ENCODE measurements at places on chromosomes 3 and 15.

DNA sequence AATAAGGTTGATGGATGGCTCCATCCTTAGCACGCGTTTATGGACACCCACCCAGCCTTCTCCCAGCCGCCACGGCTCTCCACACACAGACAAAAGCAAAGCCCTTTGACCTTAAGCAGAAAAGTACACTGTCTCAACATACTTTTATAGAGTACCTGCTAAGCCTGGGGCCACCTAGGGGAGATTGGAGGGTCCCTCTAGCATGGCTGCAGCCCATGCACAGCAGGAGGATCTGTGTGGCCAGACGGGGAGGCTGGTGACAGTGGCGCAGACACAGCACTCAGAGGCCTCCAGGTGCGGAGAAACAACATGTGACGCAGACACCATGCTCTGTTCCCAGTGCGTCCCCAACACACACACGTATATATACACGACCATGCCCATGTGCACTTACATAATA is 174.9 kb downstream of the XXYLT1 start:
- DNase-seq, result no peak

DNA sequence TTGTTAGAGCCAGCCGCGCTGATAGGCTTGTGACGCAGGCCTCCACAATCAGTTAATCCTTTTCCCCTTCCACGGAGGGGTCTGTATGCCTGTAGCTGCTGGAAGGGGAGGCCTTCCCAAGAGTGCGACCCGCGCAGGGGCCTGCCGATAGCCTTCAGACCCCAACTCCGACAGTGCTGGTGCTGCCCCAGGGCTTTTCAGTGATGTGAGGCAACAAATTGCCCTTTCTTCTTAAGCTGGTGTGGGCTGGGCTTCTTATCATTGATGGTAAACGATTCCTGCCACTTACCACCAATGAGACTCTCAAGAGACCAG is 143.4 kb downstream of the CHSY1 start:
- no peak for DNase-seq

DNA sequence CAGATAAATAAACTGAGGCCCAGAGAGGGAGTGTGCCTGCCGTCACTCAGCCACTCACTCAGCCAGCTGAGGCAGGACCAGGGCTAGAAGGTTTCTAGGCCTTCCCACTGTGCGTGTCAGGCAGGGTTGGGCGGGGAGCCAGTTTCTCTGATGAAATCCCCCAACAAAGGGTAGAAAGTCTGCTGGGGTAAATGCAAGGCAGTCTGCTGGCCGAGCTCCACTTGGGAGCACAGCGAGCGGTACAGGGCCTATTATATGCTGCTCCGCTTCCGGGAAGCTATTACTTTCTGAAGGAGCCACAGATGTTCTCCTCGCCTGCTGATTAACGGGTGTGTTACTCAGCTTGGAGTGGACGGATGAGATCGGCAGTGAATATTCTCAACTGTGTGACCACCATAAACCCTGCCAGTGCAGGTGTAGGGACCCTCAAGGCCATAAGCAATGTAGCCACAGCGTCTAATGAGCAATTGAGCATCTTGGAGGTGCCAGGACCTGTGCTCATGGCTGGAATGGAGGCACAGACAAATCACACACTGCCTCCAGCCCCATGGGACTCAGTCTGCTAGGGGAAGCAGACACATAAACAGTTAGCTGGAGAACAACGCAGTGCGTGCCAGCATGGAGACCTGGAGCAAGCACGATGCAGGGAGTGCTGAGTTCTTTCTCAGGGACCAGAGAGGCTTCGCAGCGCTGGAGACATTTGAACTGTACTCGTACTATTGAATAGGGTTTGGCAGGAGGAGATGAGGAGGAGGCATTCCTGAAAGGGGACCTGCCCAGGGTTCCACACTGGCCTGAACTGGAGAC is 42.1 kb downstream of the CORO2B start:
- no peak for DNase-seq

- no peak for DNase-seq
Observed at GRCh38 chr15:78619022-78619950, 1.5 kb downstream of the CHRNA3 start.

GRCh38 chr15:99165956-99166689 is 61.2 kb downstream of the SYNM start:
- DNase-seq, result no peak

DNA sequence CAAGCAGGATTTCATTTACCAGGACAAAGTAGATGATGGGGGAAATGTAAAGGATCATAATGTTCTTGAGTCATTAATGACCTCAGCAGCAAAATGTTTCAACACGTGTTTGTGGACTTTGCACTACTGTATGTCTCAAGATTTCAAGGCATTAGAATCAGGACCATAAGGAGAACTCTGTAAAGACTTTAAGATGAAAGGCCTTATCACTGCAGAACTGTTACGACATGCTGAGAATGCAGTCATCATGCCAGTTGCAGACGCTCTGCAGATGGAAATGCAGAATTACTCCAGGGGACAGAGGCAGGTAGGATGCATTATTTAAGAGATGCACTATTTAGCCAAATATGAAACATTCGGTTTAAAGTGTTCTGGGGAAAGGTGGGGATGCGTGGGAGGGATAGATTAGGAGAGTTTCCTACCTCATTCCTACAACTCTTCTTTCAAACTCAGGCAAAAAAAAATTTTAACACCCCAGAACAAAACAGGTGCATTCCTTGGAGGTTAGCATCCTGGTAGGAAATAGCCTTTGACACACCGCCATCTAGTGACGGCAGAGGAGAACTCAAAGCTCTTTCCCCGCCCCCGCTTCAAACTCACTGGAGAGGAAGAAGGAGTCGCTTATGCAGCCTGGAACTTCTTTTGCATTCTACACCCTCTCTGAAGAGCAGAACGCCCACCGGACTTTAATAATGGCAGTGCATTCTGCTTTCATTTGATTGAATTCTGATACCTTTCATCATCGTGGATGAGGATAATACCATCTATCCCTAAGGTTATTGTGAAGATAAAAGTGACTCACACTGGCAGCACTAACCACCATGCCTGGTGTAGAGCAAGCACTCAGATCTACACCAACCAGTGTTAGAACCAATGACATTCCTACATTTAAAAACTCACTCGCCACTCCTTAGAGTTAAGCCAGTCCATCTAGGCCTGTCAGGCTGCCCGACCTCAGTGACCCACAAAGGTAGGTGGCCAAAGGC is 43.1 kb upstream of the TOPAZ1 start:
- peak; percentile 46 for DNase-seq

GRCh38 chr3:42900226-42901072 is 5.5 kb upstream of the ZNF662 start:
- DNase-seq, result no peak

DNA sequence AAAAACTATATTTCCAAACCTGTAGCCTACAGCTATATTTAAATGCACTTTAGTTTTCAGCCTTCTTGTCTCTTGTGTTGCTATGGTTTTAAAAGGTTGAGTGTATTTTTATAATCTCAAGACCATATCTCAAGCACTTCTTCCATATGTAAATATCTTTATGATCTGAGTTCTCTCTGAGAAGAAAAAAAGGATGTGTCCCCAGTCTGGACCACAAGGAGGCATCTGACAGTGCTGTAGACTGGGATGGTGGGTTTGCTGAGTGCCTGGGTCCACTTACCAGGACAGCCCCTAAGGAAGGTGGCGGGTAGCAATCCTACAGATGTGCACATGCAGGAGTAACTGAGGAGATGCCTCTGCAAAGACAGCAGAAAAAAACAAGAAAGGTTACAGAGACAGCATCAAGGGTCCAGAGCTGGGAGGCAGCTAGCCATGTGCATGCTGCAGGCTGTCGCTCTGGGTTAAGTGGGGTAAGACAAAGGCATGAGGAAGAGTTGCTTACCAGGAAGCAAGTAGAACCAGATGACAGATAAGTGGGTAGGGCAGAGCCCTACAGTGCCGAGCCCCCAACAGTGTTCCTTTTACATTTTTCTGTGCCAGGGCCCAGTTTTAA is 70.6 kb upstream of the SNRK start:
- DNase-seq, result no peak

GRCh38 chr3:40994611-40995010 is 204.7 kb upstream of the CTNNB1 start:
- DNase-seq, result no peak

DNA sequence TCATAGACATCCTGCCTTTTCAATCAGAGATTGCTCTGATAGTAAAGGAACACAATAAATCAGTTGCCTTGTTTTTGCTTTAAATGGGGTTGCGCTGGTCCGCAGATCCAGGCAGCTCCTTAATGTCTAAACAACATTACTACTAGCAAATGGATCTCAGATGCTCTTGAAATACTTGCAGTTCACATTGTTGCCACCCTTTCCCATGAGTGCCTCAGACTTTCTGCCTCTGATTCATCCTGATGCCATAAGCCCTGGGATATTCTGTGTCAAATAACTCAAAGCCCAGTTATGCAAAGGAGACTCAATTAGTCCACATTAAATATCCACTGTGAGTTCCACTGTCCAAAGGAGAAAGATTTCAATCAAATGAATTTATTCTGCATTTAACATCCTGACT is 196.7 kb downstream of the PLCH1 start:
- peak; percentile 20 for DNase-seq

DNA sequence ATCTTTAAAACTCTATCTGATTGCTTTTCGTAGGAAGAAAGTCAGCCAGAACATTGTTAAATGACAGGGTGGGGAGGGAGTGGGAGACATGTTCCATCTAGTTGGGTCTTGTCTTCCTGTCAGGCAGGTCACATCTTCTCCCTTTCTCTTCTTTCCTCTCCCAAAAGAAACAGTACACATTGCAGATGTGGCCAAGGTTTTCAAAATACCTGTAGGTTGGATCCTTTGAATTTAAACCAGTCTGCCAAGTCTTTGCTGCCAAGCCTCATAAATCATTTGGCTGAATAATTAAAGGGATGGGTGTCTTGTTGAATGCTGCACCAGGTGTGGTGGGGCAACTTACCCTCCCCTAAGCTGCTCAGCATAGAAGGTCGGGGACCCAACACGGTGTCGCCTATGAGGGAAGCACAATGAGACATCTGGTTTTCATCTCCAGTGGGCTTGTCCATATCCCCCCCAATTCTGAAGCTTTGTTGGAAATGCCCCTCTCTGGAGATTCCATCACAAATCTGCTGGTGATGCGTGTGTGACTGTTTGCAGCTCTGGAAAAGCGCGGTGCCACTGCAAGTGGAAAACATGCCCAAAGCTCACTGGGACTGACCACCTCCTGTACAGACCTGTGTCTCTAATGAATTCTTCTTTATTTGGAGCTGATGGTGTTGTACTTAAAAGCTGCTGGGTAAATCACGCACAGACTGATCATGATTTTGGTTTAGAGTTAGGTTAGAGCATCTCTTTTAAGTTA is 112.6 kb downstream of the FILIP1L start:
- no peak for DNase-seq

- DNase-seq, result no peak
Observed at GRCh38 chr3:67946436-67946835, 292.0 kb upstream of the SUCLG2 start.

DNA sequence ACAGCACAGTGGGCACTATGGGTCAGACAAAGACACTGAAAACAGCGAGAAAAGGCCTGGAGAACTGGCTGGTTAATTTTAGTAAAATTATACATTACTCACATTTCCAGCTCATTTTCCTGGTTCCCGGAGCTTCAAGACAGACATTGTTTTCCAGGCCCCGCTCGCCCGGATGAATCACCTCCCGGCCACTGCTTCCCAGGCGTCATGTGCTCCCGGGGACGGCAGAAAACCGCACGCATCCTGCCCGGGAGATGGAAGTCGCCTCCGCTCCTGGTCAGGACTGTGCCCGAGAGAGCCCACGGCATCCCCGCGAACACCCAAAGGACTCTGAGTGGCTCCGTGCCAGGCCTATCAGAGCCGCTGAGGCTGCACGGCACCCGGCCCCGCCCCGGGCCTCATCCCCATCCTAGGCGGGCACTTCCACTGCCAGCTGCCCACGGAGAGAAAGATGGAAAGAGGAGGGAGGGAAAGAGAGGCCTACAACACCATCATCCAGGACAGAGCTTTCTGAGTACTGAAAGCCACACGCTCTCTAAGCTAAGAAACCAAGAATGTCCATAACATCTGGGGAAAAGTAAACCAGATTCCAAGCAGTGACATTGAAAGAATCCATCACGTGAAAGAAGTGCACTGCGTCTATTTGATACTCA is 75.1 kb downstream of the VGLL4 start:
- DNase-seq, result peak; percentile 97

DNA sequence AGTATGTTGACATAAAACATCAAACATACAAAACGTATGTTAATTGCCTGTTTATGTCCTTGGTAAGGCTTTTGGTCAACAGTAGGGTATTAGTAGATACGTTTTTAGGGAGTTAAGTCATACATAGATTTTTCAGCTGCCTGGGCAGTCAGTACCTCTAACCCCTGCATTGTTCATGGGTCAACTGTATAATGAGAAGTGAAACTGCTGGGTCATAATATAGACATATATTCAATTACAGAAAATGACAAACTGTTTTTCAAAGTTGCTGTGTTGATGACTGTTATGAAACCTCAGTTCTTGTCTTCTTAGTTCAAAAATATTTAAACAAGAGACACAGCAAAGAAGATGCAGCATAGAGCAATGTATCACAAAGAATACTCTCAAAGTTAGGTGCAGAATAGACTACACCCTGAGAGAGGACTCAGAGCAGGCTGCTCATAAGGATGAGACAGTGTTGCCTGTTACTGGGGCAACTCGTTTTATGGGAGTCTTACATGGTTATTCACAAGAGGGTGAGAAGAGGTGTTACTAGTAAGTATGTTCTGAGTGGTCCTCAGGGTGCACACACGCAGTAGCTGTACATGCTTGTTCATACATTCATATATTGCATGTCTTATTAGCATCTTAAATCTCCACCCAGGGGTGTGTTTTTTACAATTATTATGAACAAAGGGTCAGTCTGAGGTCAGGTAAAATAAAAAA is 53.1 kb upstream of the ADAMTS17 start:
- no peak for DNase-seq

DNA sequence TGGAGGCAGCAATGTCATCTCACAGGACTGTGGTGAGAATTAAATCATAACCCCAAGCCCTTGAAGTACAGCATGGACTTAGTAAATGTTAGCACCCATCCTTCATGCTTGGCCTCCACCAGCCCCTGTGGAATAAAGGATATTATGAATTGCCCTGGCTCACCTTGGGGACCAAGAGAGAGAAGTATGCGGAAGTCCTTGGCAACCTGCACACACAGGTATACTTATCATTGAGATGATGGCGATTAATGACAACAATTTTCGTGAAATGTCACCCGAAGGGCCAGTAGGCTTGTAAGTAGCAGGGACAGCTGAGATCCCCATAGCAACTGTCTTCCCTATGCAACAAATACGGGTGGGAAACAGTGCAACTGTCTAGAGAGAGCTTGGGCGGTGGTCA is 102.0 kb downstream of the FAM43A start:
- DNase-seq, result no peak

- no peak for DNase-seq
Observed at GRCh38 chr15:37733628-37734027, 200.8 kb upstream of the TMCO5A start.

DNA sequence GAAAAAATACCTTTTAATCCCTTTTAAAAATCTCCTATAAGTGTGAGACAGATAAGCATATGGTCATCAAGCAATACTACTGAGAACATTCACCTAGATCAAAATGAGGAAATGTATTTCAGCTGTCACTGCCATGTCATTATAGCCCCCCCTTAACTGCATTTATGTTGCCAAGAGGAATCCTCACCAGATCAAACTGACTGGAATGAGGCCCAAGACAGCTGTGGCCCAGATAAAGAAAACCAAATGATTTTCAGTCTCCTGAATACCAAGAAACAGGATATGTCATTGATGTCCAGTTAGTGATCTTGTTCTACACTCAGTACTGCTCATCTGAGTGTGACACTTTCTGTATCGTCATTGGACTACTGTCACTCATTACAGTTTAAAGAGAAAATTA is 35.1 kb upstream of the CPB1 start:
- no peak for DNase-seq

Measured in H54 (cell line).